ENCODE measurements at places on chromosomes 1 and 21. TPM values are rescaled to one million over a fixed set of nuclear protein-coding genes. Genes with fewer than 3 reads are reported as not detected.
A peak's percentile ranks its signal among the peaks of the same experiment; 100 is the strongest.

KIRREL1 gene
- total RNA-seq, result 13.2 TPM

DNA sequence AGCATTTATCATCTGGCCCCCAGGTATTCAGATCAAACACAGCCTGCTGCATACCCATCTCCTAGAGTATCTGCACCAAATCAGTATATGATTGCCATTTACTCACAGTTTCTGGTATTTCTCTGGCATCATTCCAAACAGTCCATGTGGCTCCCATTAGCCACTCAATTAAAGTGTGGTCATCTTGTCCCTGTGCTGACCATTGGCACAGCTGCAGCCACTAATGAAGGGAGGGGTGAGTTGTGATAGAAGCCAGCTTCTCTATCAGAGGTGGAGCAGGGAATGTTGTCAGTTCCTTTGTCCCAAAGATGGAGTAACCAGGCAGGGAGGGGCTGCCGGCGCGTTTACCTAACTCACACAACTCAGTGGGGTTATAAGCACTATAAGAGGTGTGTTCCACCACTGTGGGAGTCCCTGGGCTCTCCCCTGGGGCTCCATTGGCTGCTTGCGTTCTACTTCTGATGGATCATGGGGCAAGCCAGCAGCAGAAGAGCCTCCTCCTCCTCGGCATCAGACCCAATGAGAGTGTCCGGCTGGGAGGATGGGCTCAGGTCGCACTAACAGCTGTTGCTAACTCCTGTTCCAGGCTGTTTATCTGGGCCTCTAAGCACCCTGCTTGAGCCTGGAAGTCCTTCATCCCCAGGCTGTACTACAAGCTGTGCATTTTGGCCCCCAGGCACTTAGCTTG lies 108.6 kb downstream of the GDAP2 start:
- H3K4me1 ChIP-seq, result peaks cover 24% of the 10 kb centered on the region
- no peaks in the 10 kb centered on the region for H3K36me3 ChIP-seq
- no peak overlapping the region for H3K27ac ChIP-seq
- DNase-seq, result no peak

GRCh38 chr1:192005976-192006375 lies 152.3 kb upstream of the RGS18 start:
- H3K36me3 ChIP-seq, result no peaks in the 10 kb centered on the region
- no peak overlapping the region for H3K27ac ChIP-seq
- no peaks in the 10 kb centered on the region for H3K27me3 ChIP-seq
- no peaks in the 10 kb centered on the region for H3K4me1 ChIP-seq

DNA sequence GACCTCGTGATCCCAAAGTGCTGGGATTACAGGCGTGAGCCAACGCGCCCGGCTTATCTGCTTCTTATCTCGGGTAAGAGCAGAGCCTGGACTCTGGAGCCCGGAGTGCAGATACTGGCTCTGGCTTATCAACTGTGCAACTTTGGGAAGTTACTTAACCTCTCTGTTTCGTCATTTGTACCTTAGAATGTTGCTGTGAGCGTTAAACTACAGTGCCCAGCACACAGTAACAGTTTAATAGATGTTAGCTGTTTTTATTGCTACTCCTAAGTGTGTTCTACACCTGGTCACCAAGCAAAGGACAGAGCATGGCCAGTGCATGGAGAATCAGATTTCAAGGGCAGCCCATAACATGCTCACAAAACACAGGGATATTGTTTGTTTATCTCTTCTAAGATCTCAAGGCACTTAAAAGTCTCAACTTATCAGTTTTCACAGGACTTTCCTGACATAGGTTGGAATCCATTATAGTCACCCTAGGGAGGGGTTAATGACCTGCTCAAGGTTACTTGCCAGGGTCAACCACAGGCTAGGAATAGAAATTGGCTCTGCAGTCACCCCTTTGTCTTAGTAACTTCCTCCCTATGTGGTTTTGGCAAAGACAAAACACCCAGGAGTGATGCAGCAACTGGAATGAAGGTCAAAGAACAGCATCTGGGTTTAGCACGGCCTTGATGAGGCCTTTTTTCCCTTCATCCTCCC lies 22.5 kb upstream of the SRP9 start:
- DNase-seq, result no peak
- H3K36me3 ChIP-seq, result no peaks in the 10 kb centered on the region
- H3K4me3 ChIP-seq, result no peak overlapping the region
- H3K27me3 ChIP-seq, result no peaks in the 10 kb centered on the region

GRCh38 chr1:113534130-113534817 lies 144.0 kb downstream of the MAGI3 start:
- no peaks in the 10 kb centered on the region for H3K27me3 ChIP-seq
- H3K27ac ChIP-seq, result no peak overlapping the region

DNA sequence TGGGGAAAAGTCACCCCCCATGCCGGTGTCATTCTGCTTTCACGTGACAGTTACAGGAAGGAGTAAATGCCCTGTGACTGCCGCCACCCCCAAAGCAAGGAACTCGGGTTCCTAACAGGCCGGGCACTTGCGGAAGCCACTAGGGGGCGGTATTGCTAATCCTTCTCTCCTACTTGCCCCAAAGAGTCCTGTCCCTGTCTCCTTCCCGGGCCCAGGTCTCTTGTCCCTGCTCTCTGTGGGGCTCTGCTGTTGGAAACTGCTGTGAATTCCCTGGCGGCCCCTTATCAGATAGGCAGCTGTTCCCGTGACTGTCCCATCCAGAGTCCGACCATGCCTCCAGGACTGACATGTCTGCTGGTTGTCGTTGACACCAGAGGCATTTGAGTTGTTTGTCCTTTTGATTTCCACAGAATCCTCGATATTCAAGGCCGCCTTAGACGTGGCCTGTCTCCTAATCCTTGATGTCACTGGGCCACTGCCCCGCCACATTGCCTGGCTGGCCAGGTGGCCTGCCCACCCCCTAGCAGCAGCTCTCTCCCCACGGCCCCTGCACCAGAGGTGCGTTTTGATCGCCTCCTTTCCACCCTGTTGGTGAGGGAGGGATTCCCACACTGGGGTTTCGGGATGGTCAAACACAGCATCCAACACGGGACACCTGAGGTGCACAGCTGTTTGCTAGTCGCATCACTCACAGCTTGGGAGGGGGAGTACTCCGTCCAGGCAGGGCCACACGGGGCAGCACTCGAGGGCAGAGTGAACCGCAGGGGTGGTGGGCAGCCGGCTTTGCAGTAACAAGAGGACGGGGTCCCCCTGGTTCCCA lies 37.3 kb downstream of the CHAF1B start:
- H3K4me3 ChIP-seq, result no peak overlapping the region
- DNase-seq, result no peak
- H3K36me3 ChIP-seq, result peaks cover 8% of the 10 kb centered on the region
- H3K27me3 ChIP-seq, result no peaks in the 10 kb centered on the region

DNA sequence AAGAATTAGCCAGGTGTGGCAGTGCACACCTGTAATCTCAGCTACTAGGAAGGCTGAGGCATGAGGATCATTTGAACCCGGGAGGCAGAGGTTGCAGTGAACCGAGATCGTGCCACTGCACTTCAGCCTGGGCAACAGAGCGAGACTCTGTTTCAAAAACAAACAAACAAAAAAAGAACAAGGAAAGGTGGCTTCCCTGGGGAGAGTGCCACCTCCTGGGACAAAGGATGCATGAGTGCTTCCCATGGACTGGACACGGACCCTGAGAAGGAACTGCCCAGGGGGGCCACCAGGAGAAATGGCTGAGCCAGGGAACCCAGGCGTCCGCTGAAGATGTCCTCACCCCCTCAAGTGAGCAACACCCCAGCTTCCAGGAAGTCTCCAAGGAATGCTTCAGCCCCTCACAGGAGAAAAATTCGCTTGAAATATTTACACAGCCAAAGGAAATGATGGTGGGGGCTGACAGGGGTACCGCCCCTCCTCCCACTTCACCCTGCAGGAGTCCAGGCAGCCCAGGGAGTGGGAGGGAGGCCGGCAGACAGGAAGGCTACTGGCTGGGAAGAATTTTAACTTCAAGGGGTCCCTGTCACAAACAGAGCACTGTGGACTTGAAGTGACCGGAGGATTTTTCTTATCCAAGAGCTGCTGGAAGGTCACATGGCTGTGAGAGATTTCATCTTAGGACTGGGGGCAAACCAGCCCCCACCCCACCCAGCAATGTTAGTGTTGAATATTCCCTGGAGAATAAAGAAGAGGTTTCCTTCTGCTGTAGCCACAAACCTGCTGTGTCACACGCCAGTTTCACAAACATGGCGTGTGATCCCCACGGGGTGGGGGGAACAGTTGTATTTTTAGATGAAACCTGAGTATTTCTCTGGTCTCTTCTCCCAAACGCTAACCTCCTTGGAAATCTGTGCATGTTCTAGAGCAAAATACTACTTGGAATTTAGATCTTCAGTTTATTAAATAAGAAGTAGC lies 90.8 kb upstream of the SLC25A33 start:
- H3K27me3 ChIP-seq, result no peaks in the 10 kb centered on the region
- no peak for DNase-seq
- H3K4me3 ChIP-seq, result no peak overlapping the region

- peaks cover 30% of the 10 kb centered on the region for H3K4me1 ChIP-seq
- H3K36me3 ChIP-seq, result no peaks in the 10 kb centered on the region
- peak overlapping the region; percentile 65 for H3K27ac ChIP-seq
- H3K4me3 ChIP-seq, result no peak overlapping the region
- peaks cover 84% of the 10 kb centered on the region for H3K27me3 ChIP-seq
Measured at GRCh38 chr1:3352952-3353331, 101.5 kb upstream of the ARHGEF16 start.

DNA sequence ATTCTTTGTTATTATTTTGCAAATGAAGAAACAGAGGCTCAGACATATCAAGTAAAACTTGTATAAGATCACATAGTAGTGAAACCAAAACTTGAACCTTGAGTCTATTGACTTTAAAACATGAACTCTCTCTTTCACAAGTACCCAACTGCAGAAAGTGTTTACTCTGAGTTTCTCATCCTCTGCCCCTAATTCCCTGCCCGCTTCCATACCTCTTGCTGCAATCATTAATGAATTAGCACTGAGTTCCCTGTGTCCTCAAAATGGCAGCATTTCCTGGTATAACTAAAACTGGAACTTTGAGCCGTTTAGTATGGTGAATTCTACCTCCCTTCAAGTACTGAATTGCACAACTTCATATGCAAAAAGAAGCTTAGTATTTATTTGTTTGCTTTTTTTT lies 147.7 kb upstream of the DNAH14 start:
- no peak overlapping the region for H3K4me3 ChIP-seq
- peaks cover 2% of the 10 kb centered on the region for H3K4me1 ChIP-seq

DNA sequence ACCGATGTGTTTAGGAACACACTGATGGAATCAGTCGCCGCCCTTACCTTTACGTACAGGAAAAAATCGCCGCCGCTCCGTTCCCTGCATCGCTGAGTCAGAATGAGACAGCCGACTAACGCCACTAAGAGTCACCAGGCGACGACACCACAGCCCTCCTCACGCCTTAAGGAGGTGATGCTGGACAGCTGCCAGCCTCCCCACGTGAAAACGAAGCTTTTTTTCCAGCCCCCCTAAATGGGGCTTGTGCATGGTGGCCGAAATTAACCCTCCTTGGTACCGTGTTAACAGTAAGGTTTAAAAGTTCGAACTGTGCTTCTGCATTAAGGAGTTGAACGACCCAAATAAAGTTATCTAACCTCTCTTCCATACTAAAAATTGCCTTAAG lies 511 bp downstream of the DNTTIP2 start:
- H3K36me3 ChIP-seq, result peaks cover 36% of the 10 kb centered on the region
- H3K27me3 ChIP-seq, result no peaks in the 10 kb centered on the region
- H3K4me3 ChIP-seq, result peak overlapping the region; percentile 97

DNA sequence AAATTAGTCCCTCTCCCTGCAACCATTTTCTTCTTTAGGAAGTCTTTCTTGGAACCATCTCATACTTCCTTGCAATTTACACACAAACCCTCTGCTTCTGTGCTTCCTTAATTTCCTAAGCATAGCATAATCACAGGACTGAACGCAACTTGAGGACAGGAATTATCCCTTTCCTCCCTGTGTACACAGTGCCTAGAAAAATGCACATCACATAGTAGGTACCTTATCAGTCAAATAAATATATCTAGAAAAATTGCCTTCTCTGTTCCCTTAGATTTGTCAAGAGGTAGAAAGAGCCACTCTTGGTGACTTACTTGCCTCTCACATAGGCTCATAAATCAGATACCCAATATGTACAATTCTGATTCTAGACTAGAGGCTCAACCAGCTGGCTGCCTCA lies 4.9 kb downstream of the ASPM start:
- no peak overlapping the region for H3K27ac ChIP-seq
- no peaks in the 10 kb centered on the region for H3K27me3 ChIP-seq
- no peak for DNase-seq
- no peak overlapping the region for H3K4me3 ChIP-seq
- peaks cover 16% of the 10 kb centered on the region for H3K4me1 ChIP-seq
